Fibroblast of lung (primary cell): ENCODE measurements at places on chromosomes 5 and 9. TPM values are rescaled to one million over a fixed set of nuclear protein-coding genes. Genes with fewer than 3 reads are reported as not detected.

- no peaks in the 10 kb centered on the region for H3K36me3 ChIP-seq
- H3K27me3 ChIP-seq = no peaks in the 10 kb centered on the region
- H3K27ac ChIP-seq = no peak overlapping the region
- no peak overlapping the region for H3K4me3 ChIP-seq
- peak; percentile 66 for DNase-seq
- H3K4me1 ChIP-seq = peaks cover 2% of the 10 kb centered on the region
Measured at GRCh38 chr9:107174441-107174840, 108.6 kb upstream of the RAD23B start.

- peaks cover 2% of the 10 kb centered on the region for H3K36me3 ChIP-seq
- peaks cover 5% of the 10 kb centered on the region for H3K4me1 ChIP-seq
Measured at GRCh38 chr9:104780796-104781395, 17.0 kb downstream of the NIPSNAP3B start.

GRCh38 chr9:77588271-77588937 lies 59.7 kb downstream of the GNA14 start:
- H3K4me3 ChIP-seq = no peak overlapping the region
- H3K27me3 ChIP-seq = no peaks in the 10 kb centered on the region
- H3K36me3 ChIP-seq = no peaks in the 10 kb centered on the region

DNA sequence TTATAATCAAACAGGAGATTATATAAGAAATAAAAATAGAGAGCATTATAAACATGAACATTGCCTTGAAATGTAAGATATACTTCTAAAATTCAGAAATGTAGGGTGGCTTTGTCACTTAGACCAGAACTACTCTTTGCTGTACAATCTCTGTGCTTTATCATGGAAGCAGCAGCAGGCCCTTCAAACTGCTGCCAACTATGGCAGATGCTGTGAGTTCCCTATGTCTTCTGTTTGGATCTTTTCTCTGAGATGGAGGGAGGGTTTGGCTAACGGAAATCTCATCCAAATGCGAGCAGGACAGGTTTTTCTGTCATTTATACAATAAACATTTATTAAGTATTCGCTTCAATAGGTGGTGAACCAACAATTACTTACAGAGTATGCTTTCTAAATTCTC lies 34.8 kb upstream of the RICTOR start:
- H3K4me3 ChIP-seq = no peak overlapping the region
- no peaks in the 10 kb centered on the region for H3K4me1 ChIP-seq
- no peak for DNase-seq
- no peaks in the 10 kb centered on the region for H3K36me3 ChIP-seq
- H3K27me3 ChIP-seq = no peaks in the 10 kb centered on the region
- no peak overlapping the region for H3K27ac ChIP-seq

DNA sequence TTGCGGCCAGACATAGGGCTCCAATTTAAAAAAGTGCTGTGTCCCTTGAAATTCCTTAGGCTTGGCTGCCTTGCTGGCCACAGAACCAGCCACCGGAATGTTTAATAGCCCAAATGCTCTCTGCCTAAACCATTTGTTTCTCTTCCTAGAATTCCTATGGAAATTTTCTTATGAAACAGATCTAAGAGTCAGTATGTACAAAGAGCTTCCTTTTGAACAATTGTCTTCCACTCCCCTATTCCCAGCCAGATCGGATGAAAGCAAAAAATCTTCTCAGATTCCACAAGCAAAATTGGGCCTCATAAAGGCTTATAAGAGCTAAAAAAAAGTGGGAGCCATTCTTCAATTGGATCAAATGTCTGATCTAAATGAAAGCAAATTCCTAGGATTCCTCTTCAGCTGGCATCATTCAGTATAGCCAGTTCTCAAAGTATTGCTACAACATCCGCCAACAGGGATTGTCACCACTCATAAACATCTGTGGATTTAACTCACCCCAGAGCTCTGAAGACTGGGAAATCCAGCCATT lies 104.3 kb downstream of the CEMIP2 start:
- no peak overlapping the region for H3K27ac ChIP-seq
- no peak overlapping the region for H3K4me3 ChIP-seq
- DNase-seq = peak; percentile 70
- no peaks in the 10 kb centered on the region for H3K4me1 ChIP-seq
- no peaks in the 10 kb centered on the region for H3K27me3 ChIP-seq

GRCh38 chr5:123223921-123224320 lies 134.9 kb downstream of the PRDM6 start:
- H3K27ac ChIP-seq = no peak overlapping the region
- no peaks in the 10 kb centered on the region for H3K4me1 ChIP-seq
- H3K27me3 ChIP-seq = peaks cover 3% of the 10 kb centered on the region
- DNase-seq = peak; percentile 66
- H3K36me3 ChIP-seq = no peaks in the 10 kb centered on the region
- H3K4me3 ChIP-seq = no peak overlapping the region

GRCh38 chr5:16160706-16161105 lies 18.9 kb downstream of the MARCHF11 start:
- peak; percentile 68 for DNase-seq
- H3K27ac ChIP-seq = no peak overlapping the region

DNA sequence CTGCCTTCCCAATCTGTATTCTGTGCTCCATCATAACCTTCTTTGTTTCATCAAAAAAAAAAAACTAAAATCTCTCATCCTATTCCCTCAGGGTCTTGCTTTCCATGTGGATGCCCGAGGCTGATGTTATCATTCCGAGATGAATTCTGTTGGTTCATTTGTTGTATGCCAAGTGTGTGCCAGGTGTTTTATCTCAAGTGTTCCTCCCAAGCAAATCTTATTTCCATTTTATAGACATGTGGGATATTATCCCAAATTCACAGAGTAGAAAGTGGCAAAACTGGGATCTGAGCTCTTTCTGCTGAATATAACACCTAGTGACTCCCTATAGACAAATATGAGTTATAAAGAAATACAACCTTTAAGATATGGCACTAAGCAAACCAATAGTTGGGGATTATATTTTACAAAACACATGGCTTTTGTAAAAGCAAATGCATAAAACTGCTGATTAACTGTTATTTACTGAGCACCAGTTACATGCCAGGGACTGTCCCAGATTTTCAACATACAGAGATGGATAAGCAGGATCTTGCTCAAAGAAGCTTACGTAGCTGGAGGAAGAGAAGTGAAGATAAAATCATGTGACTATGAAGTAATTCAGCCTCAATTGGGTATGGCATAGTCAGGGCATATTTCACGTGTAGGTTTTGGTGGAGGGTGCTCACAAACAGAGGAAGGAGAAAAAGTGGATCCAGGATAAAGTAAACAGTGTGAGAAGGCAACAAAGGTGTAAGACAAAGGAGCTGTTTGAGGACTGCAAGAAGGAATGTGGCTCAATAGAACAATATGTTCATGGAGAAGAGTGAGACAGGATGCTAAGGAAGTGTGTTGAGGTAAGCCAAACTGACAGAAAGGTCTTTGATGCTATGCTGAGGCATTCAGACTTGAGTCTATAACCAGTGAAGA lies 143.3 kb upstream of the ADAMTSL1 start:
- no peak overlapping the region for H3K4me3 ChIP-seq
- H3K27me3 ChIP-seq = no peaks in the 10 kb centered on the region
- DNase-seq = no peak
- no peak overlapping the region for H3K27ac ChIP-seq

PCDHA9 gene
- 0.03 TPM in 1 of 2 replicates, not detected in the other for polyA plus RNA-seq

NRG2 gene
- polyA plus RNA-seq = 0.28 and 0.36 TPM in 2 replicates

SOX30 gene
- polyA plus RNA-seq = 0.02 and 0.05 TPM in 2 replicates
